A549 treated with Mapracorat at 1 μM for 4 hours (cell line): ENCODE measurements at places on chromosomes 5 and 9. TPM values are rescaled to one million over a fixed set of nuclear protein-coding genes. Genes with fewer than 3 reads are reported as not detected.

ARSB gene
- 7.7 to 9.0 TPM (median 8.8 TPM) in 5 replicates for total RNA-seq

CXCL14 gene
- total RNA-seq, result 0.09 to 0.24 TPM (median 0.17 TPM) in 3 of 5 replicates, not detected in the others

F2RL1 gene
- 237 to 269 TPM (median 265 TPM) in 5 replicates for total RNA-seq

COMMD10 gene
- 35.2 to 40.8 TPM (median 37.0 TPM) in 5 replicates for total RNA-seq

CDKN2A gene
- not detected in 5 replicates for total RNA-seq

TAF11L11 gene
- total RNA-seq, result 0.11 to 0.15 TPM in 2 of 5 replicates, not detected in the others

VCAN gene
- 8.1 to 13.7 TPM (median 10.5 TPM) in 5 replicates for total RNA-seq

HRH2 gene
- total RNA-seq, result 0.38 to 0.70 TPM (median 0.53 TPM) in 5 replicates

C9orf43 gene
- 0.45 to 0.73 TPM (median 0.57 TPM) in 5 replicates for total RNA-seq

POU5F2 gene
- total RNA-seq, result 0.02 TPM in 1 of 5 replicates, not detected in the others

HSD17B3 gene
- total RNA-seq, result not detected in 5 replicates

SPINK7 gene
- not detected in 5 replicates for total RNA-seq

PDGFRB gene
- total RNA-seq, result 0.16 to 0.56 TPM (median 0.22 TPM) in 5 replicates

SPINK6 gene
- 0.45 to 1.1 TPM (median 0.57 TPM) in 5 replicates for total RNA-seq

NACC2 gene
- 22.1 to 39.3 TPM (median 34.7 TPM) in 5 replicates for total RNA-seq

ZMAT2 gene
- total RNA-seq, result 80.7 to 116 TPM (median 88.0 TPM) in 5 replicates

HTR4 gene
- not detected in 5 replicates for total RNA-seq

IFT74 gene
- 12.6 to 14.4 TPM (median 13.6 TPM) in 5 replicates for total RNA-seq

IL5 gene
- total RNA-seq, result not detected in 5 replicates

ANKRD34B gene
- total RNA-seq, result 0.04 to 0.16 TPM (median 0.09 TPM) in 4 of 5 replicates, not detected in the other

ADAMTS19 gene
- total RNA-seq, result not detected in 5 replicates

BARHL1 gene
- total RNA-seq, result 0.07 TPM in 1 of 5 replicates, not detected in the others

SAXO1 gene
- total RNA-seq, result not detected in 5 replicates

PTGES2 gene
- total RNA-seq, result 71.6 to 105 TPM (median 99.3 TPM) in 5 replicates

SLC23A1 gene
- 1.1 to 1.8 TPM (median 1.3 TPM) in 5 replicates for total RNA-seq

NXNL2 gene
- 0.66 to 1.0 TPM (median 0.87 TPM) in 5 replicates for total RNA-seq

MEGF9 gene
- 17.2 to 23.9 TPM (median 21.3 TPM) in 5 replicates for total RNA-seq

CDH18 gene
- not detected in 5 replicates for total RNA-seq

ADAMTS12 gene
- total RNA-seq, result 6.2 to 7.9 TPM (median 7.3 TPM) in 5 replicates

GARNL3 gene
- total RNA-seq, result 1.7 to 3.2 TPM (median 1.8 TPM) in 5 replicates

LCN12 gene
- total RNA-seq, result 1.0 to 1.9 TPM (median 1.3 TPM) in 5 replicates

RAPGEF6 gene
- total RNA-seq, result 7.8 to 11.6 TPM (median 10.1 TPM) in 5 replicates

TPPP gene
- total RNA-seq, result 5.5 to 8.3 TPM (median 6.9 TPM) in 5 replicates

SLC1A1 gene
- 0.82 to 1.7 TPM (median 1.1 TPM) in 5 replicates for total RNA-seq

CYSRT1 gene
- 2.5 to 5.4 TPM (median 4.8 TPM) in 5 replicates for total RNA-seq

ORM2 gene
- total RNA-seq, result not detected in 5 replicates

STPG3 gene
- not detected in 5 replicates for total RNA-seq

IFNB1 gene
- not detected in 5 replicates for total RNA-seq

TTC39B gene
- 0.91 to 1.5 TPM (median 1.2 TPM) in 5 replicates for total RNA-seq

PLAC8L1 gene
- total RNA-seq, result not detected in 5 replicates

TMOD1 gene
- 1.7 to 2.1 TPM (median 2.0 TPM) in 5 replicates for total RNA-seq

SLC6A3 gene
- 0.27 to 0.87 TPM (median 0.61 TPM) in 5 replicates for total RNA-seq

PCDHA9 gene
- 0.02 TPM in 1 of 5 replicates, not detected in the others for total RNA-seq

IPO11 gene
- total RNA-seq, result 15.1 to 17.8 TPM (median 15.9 TPM) in 5 replicates

SNX24 gene
- total RNA-seq, result 20.7 to 25.3 TPM (median 23.5 TPM) in 5 replicates
